CD4-positive, alpha-beta T cell treated with Interleukin-4 for 4 hours (primary cell): ENCODE measurements at places on chromosomes 6 and 20.

DNA sequence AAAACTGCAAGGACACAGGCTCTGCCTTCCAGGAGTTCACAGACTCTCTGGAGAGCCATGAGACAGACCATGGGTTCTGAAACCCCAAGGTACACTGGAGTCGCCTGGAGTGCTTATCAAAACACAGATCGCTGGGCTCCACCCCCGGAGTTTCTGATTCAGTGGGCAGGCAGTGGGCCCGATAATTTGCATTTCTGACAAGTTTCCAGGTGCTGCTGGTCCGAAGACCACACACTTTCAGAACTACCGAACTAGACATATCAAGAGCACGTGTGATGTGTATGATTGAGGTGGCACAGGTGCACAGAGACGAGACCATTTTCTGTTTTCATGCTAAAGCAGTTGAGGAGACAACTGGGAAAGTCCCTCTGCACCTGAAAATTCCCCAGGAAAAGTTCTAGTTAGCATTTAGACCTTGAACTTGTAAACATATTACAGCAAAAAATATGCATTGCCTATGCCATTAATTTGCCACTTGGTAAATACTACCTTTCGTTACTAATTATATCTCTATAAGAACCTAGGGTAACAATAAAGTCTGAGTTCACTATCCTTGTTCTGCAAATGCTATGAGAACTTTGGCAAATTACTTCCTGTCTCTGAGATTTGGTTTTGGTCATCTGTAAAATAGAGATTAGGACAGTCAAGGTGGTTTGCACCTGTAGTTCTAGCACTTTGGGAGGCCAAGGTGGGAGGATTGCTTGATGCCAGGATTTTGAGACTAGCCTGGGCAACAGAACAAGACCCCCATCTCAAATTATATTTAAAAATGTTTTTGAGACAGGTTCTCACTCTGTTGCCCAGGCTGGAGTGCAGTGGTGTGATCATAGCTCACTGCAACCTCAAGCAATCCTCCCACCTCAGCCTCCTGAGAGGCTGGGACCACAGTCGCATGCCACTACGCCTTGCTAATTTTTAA lies 14.3 kb upstream of the PIM1 start:
- DNase-seq = peak; percentile 81

DNA sequence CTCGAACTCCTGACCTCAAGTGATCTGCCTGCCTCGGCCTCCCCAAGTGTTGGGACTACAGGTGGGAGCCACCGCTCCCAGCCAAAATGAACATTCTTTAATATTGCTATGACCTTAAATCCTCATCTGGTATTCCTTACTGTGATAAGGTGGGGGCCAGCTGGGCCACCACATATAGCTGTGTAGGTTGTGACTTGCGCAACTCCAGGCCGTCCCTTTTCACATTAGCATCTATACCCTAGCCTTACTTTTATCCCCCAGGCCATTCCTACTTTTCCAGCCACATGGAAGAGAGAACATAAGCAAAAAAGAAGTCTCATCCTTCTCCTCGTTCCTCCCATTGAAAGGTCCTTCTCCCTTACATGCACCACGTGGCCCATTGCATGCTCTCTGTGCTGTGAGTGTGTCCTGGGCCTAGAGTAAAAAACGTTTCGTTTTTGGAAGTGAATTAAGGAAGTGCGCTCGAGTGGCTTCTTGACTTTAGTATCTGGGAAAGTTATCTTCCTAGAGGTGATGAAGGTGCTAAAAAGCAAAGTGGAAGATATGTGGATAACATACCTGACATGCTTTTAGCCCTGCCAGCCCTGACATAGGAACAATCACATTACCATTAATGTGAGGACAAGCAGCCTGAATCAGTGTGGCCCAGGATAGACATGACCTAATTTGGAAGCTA lies 56.8 kb upstream of the KIF13A start:
- no peak for DNase-seq

GRCh38 chr6:53926505-53926904 lies 131.7 kb downstream of the LRRC1 start:
- DNase-seq = no peak

DNA sequence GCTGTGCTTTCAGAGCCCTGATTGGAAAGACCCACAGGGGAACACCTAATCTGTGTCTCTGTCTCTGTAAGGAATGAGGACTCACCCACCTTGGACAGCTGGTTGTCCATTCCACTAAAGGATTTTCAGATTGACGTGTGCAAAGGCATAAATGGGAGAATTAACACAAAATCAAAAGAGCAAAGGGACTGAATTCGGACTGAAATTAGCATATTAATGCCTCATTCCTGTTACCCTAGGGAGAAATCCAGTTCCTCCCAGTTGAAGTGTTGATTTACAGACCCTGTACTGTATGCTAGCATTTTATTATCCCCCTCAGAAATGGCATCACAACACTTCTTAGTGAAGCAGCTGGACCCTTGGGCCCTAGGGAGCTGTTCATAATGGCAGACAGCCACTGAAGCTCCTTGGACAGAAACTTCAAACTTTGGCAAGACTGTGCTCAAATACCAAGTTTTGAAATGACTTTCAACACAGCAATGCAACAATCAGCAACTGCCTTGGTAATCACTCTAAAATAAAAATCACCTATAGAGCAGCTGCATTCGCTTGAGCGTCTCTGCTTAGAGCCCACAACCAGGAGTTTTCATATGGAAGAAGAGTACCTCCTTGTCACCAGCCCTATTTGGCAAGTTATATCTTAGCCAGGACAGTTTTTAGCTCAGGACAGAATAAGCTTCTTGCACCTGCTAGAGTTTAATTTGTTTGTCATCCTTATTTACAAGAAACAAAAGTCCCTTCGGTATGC lies 118.1 kb downstream of the TRDN start:
- no peak for DNase-seq

GRCh38 chr6:131519670-131520436 lies 53.2 kb upstream of the ARG1 start:
- DNase-seq = peak; percentile 54

- DNase-seq = no peak
These were observed 218.7 kb downstream of the TRDN start for GRCh38 chr6:123418071-123418470.

GRCh38 chr6:143224516-143224915 lies 163.8 kb downstream of the AIG1 start:
- DNase-seq = no peak

DNA sequence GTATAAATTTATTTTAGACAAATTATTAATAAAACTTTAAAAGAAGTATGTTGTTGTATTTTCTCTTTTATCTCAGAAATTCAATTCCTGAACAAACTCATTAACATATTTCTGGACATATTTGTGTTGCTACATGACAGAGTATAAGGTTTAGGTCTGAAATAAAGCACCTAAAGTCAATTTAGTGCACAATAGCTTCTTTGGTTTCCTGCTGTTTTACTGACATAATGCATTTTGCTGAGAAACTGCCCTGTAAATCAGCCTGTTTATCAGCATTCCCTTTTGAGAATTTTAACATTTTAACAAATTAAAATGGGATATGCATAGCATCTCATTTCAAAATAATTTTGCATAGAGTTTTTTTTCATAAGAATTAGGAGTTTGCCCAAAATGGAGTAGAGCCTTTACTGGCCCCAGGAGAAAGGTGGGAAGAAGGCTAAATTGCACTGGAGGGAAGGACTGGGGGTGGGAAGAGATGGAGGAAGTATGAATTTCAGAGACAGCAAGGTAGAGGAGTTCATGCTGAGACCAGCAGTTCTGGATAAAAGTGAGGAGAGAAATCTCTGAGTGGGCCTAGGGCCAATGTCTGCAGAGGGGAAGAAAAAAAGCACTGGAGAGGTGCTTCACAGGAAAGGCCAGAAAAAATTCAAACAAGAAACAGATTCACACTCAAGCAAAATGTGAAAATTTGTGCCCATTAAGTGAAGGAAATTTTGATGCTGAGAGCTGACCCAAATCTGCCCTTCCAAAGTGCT lies 324.2 kb upstream of the HSF2 start:
- DNase-seq = no peak

DNA sequence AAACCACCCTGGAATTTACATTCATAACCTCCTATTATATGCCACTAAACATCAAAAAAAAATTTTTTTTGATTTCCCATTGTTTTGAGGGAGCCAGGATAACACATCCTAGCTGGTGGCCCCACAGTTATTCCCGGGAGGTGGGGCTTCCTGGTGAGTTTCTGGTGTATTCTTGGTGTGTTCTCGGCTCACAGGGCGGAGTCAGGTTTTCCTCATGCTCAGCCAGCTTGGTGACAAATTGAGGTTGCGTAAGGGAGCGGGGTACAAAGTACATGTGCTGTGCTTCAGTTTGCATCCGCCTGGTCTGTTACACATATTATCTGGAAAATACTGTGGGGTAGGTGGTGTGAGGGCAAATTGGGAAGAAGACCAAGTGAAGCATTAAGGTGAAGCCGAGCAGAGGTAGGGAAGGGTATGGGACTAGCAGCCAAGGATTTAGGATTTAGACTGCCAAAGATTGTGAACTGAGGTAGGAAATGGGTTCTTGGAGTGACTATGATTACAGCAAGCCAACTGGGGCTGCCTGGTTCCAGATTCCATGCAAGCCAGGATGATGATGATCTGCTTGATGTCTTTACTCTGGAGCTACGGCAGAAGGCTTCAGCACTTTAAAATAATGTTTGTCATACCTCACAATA lies 46.2 kb upstream of the EEF1A1 start:
- DNase-seq = no peak

- DNase-seq = no peak
These were observed 1244.8 kb downstream of the EPHA7 start for GRCh38 chr6:92174398-92175073.

GRCh38 chr6:128516514-128516898 lies 3.9 kb downstream of the PTPRK start:
- DNase-seq = no peak
